Cortex of kidney (tissue), 1 donor: ENCODE measurements at places on chromosomes 6 and 20.

DNA sequence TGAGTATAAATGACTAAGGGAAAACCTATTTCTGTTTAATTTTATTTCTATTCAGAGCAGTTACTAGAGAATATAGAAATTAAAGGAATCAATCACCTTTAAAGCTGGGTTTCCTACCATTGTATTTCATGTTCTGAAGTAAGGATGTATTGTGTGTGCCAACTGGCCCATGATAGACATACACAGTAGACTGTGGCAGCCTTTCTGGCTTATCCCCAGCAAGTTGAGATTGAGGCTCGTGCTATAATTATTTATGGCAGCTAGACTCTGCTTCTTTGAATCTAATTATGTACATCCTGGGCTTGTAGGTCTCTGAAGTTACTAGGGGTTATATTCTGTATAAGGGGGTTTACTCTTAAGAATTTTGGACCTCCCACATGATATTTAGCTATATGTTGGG is 44.4 kb downstream of the ZNF292 start:
- DNase-seq, result no peak

DNA sequence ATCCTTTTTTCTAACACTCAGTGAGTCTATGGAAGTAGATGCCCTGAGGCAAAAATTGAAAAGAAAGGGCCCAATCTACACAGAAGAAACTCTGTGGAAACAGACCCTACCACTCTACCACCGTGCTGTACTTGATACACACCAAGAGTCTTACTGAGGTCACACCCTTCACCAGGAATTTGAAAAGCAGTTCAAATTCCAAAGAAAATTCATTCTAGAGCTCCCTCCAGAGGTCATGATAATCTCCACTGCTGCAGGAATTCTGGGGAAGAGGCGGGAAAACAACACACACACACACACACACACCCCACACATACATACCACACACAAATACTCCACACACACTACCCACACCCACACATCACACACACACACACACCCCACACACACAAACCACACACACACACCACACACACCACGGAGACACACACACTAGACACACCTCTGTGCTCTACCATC is 336.8 kb downstream of the HDGFL1 start:
- no peak for DNase-seq

GRCh38 chr20:62423326-62423706 is 4.0 kb downstream of the RBBP8NL start:
- DNase-seq, result no peak

- no peak for DNase-seq
Measured at GRCh38 chr6:130362128-130362527, 3.7 kb upstream of the TMEM200A start.

DNA sequence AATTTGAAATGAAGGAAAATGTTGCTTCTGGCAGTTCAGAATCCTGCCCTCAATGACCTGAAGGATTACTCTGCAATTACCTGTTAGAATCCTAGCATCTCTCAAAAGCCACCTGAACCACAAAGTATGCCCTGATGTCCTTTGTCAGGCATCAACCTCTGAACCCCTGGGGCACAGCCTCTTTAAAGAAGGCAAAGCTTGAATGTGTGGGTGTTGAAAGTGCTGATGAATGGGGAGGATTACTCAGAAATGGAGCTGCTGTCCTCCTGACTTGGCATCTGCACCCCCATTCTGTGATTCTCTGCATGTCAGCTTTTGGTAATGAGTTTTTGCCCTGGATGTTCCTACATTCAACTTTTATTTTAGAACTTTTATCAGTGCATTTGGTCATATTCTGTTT is 179.2 kb downstream of the PKHD1 start:
- DNase-seq, result no peak

DNA sequence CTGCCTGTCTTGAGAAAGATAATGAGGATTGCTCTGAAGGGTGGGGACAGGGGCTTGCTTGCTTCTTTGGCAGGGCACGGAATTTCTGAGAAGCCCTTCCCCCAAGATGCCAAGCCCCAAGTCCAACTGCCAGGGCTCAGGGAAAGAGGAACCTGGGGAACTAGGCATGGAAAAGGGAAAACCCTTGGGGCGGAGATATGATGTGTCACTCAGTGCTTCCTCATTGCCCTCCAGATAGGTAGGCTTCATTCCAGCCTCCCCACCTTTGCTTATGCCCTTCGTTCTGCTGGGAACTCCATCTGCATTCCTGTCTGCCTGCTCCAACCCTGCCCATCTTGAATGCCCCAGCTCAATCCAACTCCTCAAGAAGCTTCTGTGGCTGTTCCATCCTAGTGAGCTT is 61.2 kb downstream of the VEGFA start:
- DNase-seq, result no peak

DNA sequence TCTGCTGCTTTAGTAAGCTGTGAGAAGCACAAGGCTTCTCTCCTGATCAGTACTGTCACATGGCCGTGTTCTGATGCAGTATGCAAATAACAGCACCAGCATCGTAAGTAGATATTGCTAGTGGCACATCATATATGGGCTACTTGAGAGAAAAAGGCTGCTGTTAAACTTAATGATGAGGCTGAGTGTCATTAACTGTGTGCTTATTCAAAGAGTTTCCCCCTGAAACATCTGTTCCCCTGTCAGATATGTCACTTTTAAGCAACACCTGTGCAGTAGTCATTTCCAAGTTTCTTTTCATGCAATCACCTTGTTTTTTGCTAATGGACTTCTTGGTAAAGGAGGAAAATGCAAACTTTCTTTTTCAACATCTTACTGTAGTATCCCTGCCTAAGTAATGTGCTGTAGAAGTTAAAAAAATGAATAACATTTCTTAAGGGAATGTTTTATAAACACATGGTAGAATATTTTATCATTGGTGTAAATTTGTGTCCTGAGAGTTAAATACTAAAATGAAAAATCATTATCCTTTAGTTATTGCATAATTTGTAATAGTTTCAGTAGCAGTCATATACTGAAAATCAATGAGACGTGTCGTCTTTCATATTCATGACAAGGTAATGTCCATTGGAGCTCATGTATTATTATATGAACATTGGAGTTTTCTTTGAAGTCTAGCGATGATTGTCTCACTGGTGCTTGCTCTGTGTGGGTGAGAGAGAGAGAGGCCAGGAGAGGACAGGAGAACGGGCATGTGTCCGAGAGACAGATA is 366.3 kb downstream of the CDKAL1 start:
- no peak for DNase-seq

- no peak for DNase-seq
Measured at GRCh38 chr6:5142915-5143314, 57.8 kb downstream of the PPP1R3G start.

- DNase-seq, result no peak
Measured at GRCh38 chr20:32325706-32326503, 32.2 kb upstream of the ASXL1 start.

- DNase-seq, result no peak
Measured at GRCh38 chr20:8862092-8862491, 206.8 kb upstream of the PLCB4 start.

GRCh38 chr6:15401769-15402250 is 155.9 kb downstream of the JARID2 start:
- no peak for DNase-seq

- no peak for DNase-seq
Measured at GRCh38 chr20:62030834-62031434, 34.7 kb downstream of the TAF4 start.

- DNase-seq, result no peak
Measured at GRCh38 chr20:37926612-37927011, 23.7 kb downstream of the VSTM2L start.

GRCh38 chr6:12715437-12715836 is 1.1 kb upstream of the PHACTR1 start:
- DNase-seq, result no peak

DNA sequence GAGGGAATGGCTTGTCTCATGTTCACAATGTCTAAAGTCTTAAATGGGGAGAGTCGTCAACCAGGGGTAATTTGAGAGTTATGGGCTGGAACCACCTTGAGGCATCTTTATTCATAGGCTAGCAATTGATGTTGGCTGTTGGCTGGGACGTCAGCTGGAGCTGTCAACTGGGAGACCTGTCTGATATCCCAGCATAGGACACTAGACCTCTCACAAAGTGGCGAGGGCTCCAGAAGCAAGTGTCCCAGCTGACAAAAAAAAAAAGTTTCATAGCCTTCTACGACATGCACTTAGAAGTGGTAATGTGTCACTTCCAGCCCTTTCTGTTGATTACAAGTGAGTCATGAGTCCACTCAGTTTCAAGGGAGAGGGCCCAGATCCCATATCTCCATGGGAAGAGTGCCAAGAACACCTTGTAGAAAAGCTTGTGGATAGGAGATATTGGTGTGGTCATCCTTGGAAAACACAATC is 278.0 kb downstream of the ESR1 start:
- no peak for DNase-seq

GRCh38 chr6:95292011-95292410 is 285.3 kb upstream of the MANEA start:
- no peak for DNase-seq

- DNase-seq, result no peak
Measured at GRCh38 chr6:167502471-167502870, 177.6 kb downstream of the TTLL2 start.

- no peak for DNase-seq
Measured at GRCh38 chr6:121890307-121890910, 455.0 kb downstream of the GJA1 start.

DNA sequence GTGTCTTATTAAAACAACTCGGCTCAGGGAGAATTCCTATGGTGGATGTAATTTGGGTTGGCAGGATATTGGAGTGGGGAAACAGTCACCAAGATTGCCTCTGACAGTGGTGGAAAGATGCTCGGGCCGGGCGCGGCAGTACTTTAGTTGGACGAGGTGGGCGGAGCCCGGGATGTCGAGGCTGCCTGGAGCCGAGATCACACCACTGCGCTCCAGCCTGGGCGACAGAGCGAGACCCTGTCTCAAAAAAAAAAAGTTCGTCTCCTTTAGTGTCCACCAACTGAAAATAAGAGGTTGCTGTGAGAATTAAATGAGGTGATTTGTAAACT is 621 bp downstream of the NOL7 start:
- no peak for DNase-seq

- DNase-seq, result no peak
Measured at GRCh38 chr6:116557893-116558292, 4.3 kb downstream of the CALHM4 start.

DNA sequence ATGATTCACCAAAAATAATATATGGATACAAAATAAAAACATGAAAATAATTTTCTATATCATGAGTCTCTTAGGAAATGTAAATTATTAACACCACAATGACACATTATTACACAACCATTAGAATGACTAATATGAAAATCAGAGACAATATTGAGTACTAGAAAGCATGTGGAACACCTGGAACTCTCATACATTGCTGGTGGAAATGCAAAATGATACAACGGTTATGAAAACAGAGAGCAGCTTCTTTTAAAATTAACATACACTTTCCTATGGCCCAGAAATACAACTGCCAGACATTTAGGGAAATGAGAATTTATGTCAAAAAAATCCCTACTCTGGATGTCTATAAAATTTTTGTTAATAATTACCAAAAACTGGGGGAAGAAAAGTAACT is 853.3 kb upstream of the MAN1A1 start:
- no peak for DNase-seq

DNA sequence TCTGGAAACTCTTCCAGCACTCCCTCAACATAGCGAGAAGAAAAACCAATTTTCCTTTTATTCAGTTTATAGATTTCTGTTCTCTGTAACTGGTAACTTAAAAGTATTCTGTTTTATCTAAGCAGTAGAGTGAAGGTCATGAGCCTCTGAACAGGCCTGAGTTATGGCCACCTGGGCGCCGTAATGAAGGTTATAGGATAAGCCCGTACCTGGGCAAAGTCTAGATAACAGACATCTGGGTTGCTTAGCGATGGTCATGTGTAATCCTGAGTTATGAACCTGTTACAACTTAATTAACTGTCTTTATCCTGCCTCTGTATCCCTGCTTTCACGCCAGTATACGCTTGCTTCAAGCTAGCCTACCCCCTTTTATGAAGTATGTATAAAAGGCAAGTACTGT is 13.0 kb upstream of the FAM217A start:
- no peak for DNase-seq

- no peak for DNase-seq
Measured at GRCh38 chr6:159578629-159579028, 114.4 kb downstream of the SOD2 start.

DNA sequence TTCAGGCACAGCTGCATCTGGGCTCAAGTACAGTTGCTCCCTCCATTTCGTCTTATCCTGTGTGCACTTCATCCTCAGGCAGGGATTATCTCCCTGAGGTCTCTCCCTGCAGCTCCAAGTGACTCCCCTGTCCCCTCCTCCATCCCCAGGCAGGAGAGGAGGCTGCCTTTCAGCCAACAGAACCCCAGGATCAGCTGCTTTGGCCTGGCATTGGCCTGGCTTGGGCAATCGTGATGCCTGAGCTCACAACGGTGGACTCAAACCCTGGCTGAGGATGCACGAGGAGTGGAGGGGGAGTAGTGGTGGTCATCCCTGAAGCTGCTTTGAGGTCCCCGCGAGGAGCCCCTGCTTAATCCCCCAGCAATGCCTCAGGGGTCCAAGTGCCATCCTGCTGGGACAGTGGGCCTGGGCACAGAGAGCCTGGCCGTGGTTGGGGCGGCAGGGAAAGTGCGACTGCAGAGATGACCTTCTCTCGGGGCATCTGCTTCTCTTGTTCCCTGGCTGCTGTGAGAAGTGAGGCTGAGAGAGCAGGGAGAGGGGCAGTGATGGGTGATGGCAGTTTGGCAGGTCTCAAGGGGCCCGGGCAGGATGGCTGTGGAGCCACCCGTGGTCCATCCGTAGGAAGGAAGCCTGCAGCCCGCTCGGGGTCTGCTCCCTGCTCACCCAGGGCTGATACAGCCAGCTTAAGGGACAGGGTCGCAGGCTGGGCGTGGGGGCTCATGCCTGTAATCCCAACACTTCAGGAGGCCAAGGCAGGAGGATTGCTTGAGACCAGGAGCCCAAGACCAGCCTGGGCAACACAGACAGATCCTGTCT is 6.0 kb upstream of the HRH3 start:
- no peak for DNase-seq

- DNase-seq, result no peak
Measured at GRCh38 chr6:2710412-2710811, 40.3 kb downstream of the MYLK4 start.

DNA sequence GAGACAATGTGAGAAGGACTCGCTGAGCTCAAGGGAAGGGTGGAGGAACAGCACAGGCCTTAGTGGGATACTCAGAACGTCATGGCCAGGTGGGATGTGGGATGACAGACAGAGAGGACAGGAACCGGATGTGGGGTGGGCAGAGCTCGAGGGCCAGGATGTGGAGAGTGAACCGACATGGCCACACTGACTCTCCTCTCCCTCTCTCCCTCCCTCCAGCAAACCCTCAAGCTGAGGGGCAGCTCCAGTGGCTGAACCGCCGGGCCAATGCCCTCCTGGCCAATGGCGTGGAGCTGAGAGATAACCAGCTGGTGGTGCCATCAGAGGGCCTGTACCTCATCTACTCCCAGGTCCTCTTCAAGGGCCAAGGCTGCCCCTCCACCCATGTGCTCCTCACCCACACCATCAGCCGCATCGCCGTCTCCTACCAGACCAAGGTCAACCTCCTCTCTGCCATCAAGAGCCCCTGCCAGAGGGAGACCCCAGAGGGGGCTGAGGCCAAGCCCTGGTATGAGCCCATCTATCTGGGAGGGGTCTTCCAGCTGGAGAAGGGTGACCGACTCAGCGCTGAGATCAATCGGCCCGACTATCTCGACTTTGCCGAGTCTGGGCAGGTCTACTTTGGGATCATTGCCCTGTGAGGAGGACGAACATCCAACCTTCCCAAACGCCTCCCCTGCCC is 1.7 kb downstream of the TNF start:
- DNase-seq, result no peak

GRCh38 chr20:51801122-51801822 is 1.0 kb downstream of the SALL4 start:
- no peak for DNase-seq

- DNase-seq, result no peak
Measured at GRCh38 chr6:166540631-166541331, 45.7 kb downstream of the RAMACL start.
